ENCODE measurements at places on chromosomes 2 and 18.

DNA sequence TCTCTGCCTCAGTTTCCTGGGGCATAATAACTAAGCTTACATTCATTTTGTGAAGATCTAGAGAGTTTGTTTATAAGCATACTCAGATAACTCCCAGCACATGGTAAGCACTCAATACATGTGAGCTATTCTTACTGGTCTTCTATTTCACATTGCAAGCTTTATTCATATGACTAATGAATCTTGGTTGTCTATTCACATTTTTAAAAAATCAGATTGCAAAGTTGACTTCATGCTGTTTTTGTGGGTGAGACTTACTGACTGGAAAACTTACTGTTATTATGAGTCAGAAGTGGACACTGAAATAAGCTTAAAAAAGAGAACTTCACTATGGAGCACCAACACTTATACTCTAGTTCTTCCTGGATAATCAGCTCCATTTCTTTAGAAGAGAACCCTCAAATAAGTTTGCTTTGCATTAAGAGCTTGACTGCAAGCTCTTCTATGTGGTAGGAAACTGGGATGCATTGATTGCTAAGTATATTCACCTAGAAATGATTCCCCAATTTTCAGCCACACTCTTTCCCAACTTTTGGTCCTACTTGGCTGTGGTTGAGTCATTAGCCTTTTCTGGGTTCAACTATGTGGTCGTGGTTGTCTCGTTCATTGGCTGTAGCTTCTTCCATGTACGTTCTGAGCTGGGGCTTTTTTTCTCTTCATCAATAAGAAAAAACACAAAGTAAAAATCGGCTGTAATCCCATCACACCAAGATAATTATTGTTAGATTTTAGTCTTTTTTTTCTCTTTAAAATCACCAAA, 29.5 kb upstream of the RBMS1 start:
- no peak for DNase-seq

DNA sequence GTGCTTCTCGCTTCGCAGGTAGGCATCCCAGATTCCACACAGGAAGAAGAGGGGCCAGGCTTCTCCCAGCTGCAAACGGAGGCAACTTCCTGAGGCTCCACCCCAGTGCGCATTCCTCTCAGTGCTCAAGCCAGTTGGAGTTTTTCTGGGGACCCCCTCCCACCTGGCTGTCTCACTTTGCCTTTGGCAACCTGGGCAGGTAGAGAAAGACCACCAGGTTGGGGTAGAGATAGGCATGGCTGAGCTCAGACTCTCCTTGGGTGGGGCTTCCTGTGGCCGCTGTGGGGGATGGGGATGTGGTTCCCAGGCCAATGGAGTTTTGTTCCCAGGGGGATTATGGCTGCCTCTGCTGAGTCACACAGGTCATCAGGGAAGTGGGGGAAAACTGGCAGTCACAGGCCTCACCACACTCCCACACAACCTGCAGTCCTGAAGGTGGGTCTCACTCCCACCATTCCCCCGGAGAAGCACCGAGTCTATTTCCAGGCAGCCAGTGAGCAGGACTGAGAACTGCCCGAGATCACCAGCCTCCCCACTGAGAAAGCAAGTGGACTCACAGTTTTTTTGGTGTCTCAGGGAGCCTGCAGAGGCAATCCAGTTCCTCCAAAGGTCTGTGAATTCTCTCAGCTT, 38.1 kb downstream of the SLC39A10 start:
- DNase-seq: no peak

GRCh38 chr2:234366891-234367290, 130.0 kb downstream of the ARL4C start:
- no peak for DNase-seq

DNA sequence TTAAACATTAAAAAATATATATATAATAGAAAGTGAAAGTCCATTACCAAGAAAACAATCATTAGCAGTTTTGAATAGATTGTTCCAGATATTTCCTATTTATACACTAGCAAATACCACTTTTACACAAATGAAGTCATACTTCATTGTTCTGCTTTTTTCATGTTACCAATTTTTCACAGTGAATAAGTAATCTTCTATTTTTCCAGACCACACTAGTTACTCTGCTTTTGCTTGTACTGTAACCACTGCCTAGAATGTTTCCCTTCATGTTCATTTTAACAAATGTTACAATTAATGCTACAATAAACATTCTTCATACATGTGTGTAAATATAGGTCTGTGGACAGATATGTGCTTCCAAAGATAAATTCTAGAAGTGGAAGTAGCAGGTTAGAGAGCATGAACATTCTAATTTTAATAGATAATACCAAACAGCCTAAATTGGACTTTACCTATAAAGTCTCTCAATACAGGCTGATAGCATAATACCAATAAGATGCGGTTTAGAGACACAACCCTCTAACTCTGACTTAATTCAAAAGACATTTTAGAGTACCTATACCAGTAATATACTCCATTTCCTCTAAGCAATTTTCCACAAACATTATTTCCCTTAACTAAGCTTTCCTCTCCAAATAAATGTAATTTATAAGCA, 17.0 kb downstream of the ITSN2 start:
- DNase-seq: no peak

GRCh38 chr2:38491436-38491835, 111.3 kb downstream of the HNRNPLL start:
- no peak for DNase-seq

- DNase-seq: no peak
Measured at GRCh38 chr2:61419570-61419969, 51.3 kb downstream of the USP34 start.
